ENCODE measurements at places on chromosomes 2 and 18.

DNA sequence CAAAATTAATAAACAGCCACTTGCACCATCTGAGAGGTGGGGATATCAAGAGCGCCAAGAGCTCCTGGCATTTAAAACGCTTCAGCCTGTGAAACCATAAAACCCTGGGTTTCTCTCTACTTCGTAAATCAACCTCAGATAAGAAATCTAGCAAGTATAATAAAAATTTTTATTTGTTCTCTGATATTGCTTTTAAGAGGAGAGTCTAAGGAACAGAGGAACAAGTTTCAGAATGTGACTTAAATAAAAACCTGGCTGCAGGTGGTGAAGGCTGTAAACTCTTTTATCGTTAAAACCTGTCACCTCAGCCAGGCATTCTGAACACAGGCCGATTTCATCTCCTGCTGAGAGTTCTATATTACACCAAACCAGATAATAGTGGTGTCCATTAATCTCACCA is 9.9 kb downstream of the DYTN start:
- no peak for DNase-seq

DNA sequence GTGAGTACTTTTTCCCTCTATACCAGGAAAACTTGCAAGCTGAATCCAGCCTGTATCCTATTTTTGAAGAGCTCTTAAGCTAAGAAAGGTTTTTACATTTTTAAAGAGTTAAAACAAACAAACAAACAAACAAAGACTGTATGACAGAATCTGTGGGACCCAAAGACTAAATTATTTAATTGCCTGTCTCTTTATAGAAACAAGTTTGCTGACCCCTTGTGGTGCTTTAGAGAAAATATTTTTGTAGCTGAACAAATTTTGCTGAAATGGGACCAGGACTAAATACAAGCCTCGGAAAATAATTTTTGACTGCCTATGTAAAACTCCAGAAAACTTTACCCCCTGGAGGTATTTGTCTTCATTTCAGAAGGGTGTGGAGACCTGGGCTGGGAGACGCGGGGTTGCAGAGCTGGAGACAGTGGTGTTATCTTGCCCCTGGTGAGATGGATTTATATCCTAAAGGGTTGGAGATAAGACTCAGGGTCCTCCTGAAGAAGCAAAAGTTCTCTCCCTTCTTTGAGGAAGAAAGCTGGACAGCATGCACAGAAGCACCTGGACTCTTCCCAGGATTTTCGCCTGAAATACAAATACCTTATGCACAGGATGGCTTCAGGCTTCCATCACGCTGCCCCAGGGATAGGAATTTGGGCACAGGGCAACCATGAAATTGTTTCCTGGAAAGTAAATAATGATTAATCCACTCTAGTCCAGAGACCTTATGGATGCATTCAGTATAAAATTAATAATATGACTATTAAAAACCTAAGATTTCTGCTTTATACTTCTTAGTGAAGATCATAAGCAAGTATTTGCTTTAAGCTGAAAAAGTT is 54.3 kb downstream of the TMX3 start:
- DNase-seq: no peak

- no peak for DNase-seq
These were observed 219.3 kb downstream of the SPP2 start for GRCh38 chr2:234269769-234270204.

GRCh38 chr18:72089432-72089831 is 454.7 kb downstream of the CBLN2 start:
- DNase-seq: no peak

DNA sequence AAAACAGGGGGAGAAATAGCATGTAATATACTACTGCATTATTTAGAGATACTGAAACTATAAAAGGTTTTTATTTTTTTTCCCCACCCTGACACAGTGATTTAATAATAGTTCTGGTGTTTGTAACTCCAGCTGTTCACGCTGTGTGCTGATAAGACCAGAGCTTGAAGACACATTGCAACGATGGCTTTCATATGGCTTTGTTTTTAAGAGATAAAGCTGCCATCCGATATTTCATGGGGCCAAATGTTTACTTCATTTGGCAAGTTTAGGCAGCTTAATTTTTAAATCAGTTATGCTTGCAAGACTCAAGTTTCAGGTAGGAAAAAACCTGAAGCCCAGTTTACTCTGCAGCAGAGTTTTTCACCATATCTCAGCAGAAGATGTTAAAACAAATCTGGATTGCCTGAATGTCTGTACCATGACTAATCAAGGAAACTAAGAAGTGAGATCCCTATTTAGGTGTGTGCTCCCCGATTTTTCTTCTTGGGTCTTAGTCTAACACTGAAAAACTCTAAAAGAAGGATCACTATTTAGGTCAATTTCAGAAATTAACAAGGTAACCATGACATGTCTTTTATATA is 508.6 kb downstream of the PARD3B start:
- DNase-seq: no peak

DNA sequence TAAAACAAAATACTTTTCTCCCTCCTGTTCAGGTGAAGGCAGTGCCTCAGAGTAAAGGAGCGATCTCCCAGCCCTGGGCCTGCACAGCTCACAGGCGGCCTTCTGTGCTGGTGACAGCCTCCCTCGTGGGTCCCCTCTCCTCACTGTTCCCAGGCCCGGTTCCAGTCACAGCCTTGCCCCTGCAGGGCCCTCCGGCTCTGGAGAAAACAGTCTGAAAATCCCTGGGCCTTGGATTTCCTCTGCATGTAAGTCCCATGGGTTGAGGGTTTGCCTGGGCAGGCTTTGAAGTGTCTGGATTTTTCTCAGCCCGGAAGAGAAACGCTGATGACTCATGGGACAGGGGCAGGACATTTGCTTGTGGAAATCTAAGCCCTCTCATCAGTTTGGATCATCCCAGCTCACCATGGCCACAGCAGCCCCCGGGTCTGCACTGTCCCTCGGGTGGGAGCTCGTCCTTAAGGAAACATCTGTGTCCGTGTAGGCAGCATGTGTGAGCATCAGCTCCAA is 186.1 kb upstream of the RAB12 start:
- no peak for DNase-seq

- DNase-seq: no peak
These were observed 446.6 kb downstream of the DSC3 start for GRCh38 chr18:30595942-30596341.

DNA sequence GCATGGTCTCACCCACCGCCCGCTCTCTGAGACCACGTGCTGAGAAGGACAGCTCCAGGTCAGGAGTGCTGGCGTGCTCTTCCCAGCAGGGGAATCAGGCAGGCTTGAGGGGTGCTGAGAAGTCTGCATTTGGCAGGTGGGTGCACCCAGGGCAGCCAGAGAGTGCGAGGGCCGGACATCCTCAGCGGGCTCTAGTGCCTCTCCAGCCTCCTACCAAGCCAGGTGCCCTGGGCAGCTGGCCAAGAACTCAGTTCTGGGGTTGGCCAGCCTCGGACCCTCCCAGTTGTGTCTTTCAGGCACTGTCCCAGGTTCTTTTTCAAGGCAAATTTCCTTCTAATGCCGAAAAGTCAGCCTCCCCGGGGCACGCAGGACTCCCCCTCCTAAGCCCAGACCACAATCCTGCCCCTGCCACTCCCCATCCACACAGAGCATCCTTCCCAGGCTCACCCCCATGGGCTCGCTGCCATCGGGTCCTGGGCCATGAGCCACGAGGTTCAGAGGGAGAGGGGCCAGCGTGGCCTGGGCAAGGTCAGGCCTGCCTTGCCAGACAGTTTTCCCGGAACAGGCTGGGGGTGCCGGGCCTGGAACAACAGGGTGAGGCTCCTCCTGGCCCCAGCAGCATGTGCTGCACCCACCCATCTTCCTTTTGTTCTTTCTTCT is 52.2 kb upstream of the GPC1 start:
- no peak for DNase-seq

- no peak for DNase-seq
These were observed 31.9 kb upstream of the FOSL2 start for GRCh38 chr2:28360718-28361293.

GRCh38 chr2:239179851-239180371 is 220.9 kb downstream of the HDAC4 start:
- DNase-seq: no peak

DNA sequence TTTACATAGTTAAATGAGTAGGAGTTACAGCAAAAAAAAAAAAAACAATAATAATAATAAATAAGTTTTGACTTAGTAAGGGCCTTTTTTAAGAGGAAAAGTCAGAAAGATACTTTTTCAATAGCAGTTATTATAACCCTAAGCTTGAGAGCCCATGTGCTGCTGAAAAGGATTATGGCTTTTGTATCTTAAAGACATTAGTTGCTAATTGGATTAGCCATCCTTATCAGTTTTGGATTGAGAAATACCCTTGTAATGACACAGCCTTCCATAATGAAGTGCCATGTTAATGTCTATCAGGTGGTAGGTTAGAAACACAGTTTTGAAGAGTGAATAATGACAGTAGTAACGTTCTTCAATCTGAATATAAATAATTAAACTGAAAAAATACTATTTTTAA is 554.0 kb downstream of the RIT2 start:
- DNase-seq: no peak

DNA sequence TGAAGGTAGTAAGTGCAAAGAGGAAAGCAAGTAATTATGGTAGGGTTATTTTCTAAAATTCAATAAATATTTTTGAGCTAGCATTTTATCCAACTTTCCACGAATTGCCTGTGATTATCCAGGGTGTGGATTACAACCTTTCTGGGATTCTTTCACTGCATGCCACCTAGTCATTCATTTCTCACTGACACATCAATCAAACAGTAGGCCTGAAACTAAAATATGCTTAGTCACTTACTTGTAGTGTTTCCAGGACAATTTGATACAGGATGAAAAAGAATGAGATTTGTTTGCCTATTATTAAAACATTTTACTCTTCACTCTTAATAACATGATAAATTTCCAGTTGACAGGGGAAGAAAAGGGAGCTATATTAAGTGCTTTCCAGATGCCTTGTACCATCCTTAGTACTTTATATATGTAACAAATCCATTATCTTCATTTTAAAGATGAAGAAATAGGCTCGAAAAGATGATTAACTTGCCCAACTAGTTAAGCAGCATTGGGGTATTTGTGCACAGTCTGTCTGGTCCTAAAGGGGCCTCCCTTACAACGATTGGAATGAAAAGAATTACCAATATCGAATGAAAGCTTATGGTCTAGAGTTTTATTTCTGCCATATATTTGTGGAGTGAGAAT is 70.4 kb downstream of the KCTD1 start:
- DNase-seq: no peak

- peak; percentile 13 for DNase-seq
These were observed 2.4 kb downstream of the DGKD start for GRCh38 chr2:233356546-233357308.

- no peak for DNase-seq
These were observed 3.4 kb downstream of the CYP26B1 start for GRCh38 chr2:72144274-72144631.

GRCh38 chr18:4231260-4231659 is 223.8 kb downstream of the DLGAP1 start:
- DNase-seq: no peak

- no peak for DNase-seq
These were observed 81.3 kb upstream of the KYNU start for GRCh38 chr2:142796161-142796560.

- no peak for DNase-seq
These were observed 1.5 kb upstream of the WNT10A start for GRCh38 chr2:218878926-218879761.

- DNase-seq: no peak
These were observed 580 bp downstream of the TMEM163 start for GRCh38 chr2:134718023-134718816.

- DNase-seq: no peak
These were observed 730.6 kb downstream of the GALR1 start for GRCh38 chr18:77980275-77980674.

GRCh38 chr2:164044622-164045021 is 308.8 kb upstream of the FIGN start:
- DNase-seq: no peak

GRCh38 chr2:232350804-232351685 is 27.5 kb upstream of the ALPP start:
- DNase-seq: no peak

DNA sequence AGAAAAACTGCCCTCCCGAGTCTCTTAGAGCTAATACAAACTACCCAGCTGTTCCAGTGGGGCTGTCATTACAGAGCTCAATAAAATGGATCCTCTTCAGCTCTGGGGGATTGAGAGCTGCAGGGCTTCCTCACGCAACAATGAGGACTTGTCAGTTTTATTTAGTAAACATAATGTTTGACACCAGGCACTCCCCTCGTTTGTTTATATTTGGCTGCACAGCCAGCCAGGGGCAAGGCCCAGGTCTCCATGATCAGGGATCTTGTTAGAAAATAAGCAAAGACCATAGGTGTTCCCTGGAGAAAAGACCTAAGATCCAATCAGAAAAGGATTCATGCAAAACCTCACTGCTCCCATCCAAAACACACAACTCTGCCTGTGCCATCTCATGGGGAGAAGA is 158.2 kb downstream of the C1D start:
- DNase-seq: no peak

DNA sequence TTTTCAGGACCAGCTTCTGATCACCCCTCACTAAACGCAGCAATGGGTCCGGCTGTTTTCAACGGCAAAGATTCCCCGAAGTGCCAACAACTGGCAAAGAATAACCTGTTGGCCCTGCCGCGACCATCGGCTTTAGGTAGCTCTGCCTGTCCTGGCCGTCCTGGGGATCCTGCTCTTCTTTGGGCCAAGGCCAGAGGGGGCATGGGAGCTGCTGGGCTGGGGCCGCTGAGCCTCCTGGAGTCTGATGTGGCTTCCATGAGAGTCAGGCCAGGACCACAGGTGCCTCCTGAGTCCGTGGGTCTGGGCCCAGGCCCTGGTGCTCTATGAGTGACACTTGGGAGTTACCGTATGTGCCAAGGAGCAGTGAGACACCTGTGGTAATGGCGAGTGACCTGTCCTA is 46.9 kb downstream of the GREB1 start:
- no peak for DNase-seq

DNA sequence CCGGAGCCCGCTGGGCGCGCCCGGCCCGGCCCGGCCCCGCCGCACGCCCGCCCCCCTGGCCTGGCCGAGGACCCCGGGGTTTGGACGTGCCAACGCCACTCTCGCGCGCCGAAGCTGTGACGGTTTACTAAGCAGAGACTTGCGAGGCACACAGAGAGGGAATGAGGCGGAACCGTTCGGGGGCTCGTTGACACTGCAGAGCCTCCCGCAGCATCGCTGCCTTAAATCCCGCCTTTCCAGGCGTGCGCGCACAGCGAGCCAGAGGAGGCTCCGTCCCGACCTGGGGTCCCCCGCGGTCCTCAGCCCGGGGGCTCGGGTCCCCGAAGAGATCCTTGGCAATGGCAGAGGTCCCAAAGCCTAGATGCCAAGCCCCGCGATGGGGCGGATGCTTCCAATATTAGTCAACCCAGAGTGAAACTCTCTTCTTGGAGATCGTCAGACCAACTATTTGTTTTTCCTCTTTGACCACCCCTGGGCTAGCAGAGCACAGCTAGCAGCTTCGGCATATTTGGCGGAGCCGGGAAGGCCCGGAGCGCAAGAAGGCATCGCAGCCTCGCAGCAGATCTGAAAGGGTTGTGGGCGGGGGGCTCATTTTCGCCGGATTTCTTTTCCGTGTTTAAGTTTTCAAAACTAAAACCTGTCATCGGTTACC is at the start of gene ZNF385B:
TSS of gene ZNF385B (minus strand) at position 197 of the 652 bp plus-strand sequence.
- DNase-seq: no peak

GRCh38 chr2:65033178-65033577 is 23.0 kb upstream of the CEP68 start:
- DNase-seq: no peak
